ENCODE measurements at places on chromosomes 4 and X. TPM values are rescaled to one million over a fixed set of nuclear protein-coding genes. Genes with fewer than 3 reads are reported as not detected.

PTPN13 gene
- total RNA-seq, result 2.4 TPM

GRCh38 chrX:6024204-6024603 lies 204.5 kb downstream of the NLGN4X start:
- H3K4me1 ChIP-seq, result peaks cover 5% of the 10 kb centered on the region
- no peak overlapping the region for H3K27ac ChIP-seq
- DNase-seq, result no peak
- H3K36me3 ChIP-seq, result no peaks in the 10 kb centered on the region
- H3K27me3 ChIP-seq, result peaks cover 4% of the 10 kb centered on the region

PABPC4L gene
- not detected for total RNA-seq

WDFY3 gene
- 1.3 TPM for total RNA-seq

- H3K27me3 ChIP-seq, result no peaks in the 10 kb centered on the region
- DNase-seq, result no peak
- H3K4me1 ChIP-seq, result no peaks in the 10 kb centered on the region
- no peaks in the 10 kb centered on the region for H3K36me3 ChIP-seq
Observed at GRCh38 chr4:143273160-143273917, 63.3 kb upstream of the GAB1 start.

HDAC6 gene
- 143 TPM for total RNA-seq

DNA sequence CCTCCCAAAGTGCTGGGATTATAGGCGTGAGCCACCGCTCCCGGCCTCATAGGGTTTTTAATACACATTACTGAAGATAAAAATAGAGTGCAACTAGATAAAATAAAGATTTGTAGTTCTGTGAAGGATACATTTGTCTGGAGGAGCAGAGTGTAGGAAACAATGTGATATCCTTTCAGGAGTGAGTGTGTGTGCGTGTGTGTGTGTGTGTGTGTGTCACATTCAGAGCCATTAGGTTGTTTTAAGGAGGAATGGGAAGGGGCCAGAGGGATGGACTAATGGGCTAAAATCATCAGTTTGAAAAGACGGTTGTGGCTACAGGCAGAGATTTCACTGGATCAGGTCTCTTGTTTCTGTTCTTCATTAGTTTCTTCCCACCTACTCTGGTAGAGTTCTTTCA lies 40.0 kb downstream of the RBPJ start:
- H3K4me3 ChIP-seq, result peak overlapping the region; percentile 5
- no peaks in the 10 kb centered on the region for H3K36me3 ChIP-seq
- no peak overlapping the region for H3K27ac ChIP-seq
- H3K4me1 ChIP-seq, result peaks cover 24% of the 10 kb centered on the region

- no peak overlapping the region for H3K27ac ChIP-seq
- H3K36me3 ChIP-seq, result no peaks in the 10 kb centered on the region
- no peak overlapping the region for H3K4me3 ChIP-seq
- no peaks in the 10 kb centered on the region for H3K27me3 ChIP-seq
Observed at GRCh38 chr4:7358100-7358735, 76.5 kb downstream of the PSAPL1 start.

WNK3 gene
- total RNA-seq, result 1.3 TPM

DNA sequence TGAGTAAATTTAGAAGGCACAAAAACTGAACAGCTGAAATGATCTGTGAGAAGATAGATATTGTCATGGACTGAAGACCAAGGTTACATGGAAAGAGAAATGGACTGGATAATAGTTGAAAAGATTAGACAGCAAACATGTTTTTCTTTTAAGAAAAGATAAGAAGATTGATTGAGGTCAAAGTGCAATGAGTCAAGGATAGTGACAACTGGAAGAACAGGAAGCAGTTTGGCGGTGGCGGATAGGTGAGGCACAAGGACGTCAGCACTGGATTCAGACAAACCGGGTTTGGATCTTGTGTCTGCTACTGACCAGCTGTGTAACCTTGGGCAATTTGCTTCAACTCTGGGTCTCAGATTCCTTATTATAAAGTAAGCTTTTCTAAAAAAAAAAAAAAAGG lies 2.0 kb upstream of the HPGD start:
- DNase-seq, result no peak
- peaks cover 24% of the 10 kb centered on the region for H3K27me3 ChIP-seq
- H3K27ac ChIP-seq, result no peak overlapping the region
- peaks cover 21% of the 10 kb centered on the region for H3K4me1 ChIP-seq

GRCh38 chr4:168803732-168804131 lies 206.3 kb downstream of the CBR4 start:
- no peak overlapping the region for H3K27ac ChIP-seq
- no peak overlapping the region for H3K4me3 ChIP-seq
- no peak for DNase-seq

MXD4 gene
- 11.3 TPM for total RNA-seq

PALLD gene
- 13.5 TPM for total RNA-seq

GRCh38 chr4:153083447-153083947 lies 120.7 kb upstream of the TRIM2 start:
- peaks cover 24% of the 10 kb centered on the region for H3K27me3 ChIP-seq
- peaks cover 43% of the 10 kb centered on the region for H3K4me1 ChIP-seq
- no peak overlapping the region for H3K27ac ChIP-seq
- no peaks in the 10 kb centered on the region for H3K36me3 ChIP-seq
- peak; percentile 37 for DNase-seq
- peak overlapping the region; percentile 64 for H3K4me3 ChIP-seq

BEND2 gene
- total RNA-seq, result not detected

DNA sequence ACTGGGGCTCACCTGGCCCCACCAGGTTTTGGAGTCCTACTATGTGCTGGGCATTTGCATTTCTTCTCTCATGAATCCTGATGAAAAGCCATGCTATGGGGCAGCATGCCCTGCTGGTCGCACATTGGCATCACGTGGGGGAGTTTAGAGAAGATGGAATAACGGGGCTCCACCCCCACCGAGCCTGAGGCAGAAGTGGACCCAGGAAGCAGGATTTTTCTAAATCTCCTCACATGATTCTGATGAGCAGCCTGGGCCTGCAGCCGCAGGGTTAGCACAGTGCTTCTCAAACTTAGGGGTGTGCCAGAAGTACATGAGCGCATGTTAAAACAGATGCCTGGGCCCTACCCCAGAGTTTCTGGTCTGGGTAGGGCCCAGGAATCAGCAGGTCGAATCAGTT lies 4.6 kb upstream of the SORCS2 start:
- peaks cover 32% of the 10 kb centered on the region for H3K27me3 ChIP-seq
- H3K4me3 ChIP-seq, result no peak overlapping the region
- H3K27ac ChIP-seq, result no peak overlapping the region
- no peak for DNase-seq

- DNase-seq, result no peak
- H3K4me1 ChIP-seq, result no peaks in the 10 kb centered on the region
- no peaks in the 10 kb centered on the region for H3K36me3 ChIP-seq
- H3K4me3 ChIP-seq, result no peak overlapping the region
Observed at GRCh38 chrX:121093011-121093410, 45.6 kb downstream of the GLUD2 start.

USP9X gene
- 95.1 TPM for total RNA-seq

PIR gene
- total RNA-seq, result 0.46 TPM

GRCh38 chr4:48015678-48016077 lies 803 bp downstream of the CNGA1 start:
- no peaks in the 10 kb centered on the region for H3K36me3 ChIP-seq
- H3K4me3 ChIP-seq, result peak overlapping the region; percentile 84
- H3K4me1 ChIP-seq, result peaks cover 28% of the 10 kb centered on the region
- no peak overlapping the region for H3K27ac ChIP-seq
- peaks cover 51% of the 10 kb centered on the region for H3K27me3 ChIP-seq
- DNase-seq, result no peak

DNA sequence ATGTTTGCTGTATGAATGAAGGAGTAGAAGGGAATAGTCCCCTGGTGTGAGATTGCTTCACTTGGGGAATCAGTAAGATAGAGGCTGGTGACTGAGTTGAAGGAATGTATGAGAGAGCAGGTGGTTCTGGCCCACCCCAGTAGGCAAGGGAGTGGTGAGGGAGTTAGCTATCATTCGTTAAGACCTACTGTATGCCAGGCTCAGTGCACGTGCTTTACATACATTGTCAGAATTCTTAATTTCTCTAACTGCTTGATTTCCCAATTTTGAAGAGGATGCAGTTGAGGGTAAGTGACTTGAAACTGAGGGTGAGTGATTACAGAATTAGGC lies 700 bp downstream of the VMA21 start:
- peaks cover 6% of the 10 kb centered on the region for H3K27me3 ChIP-seq
- peak overlapping the region; percentile 78 for H3K27ac ChIP-seq

MAGEA3 gene
- total RNA-seq, result not detected

USP17L22 gene
- not detected for total RNA-seq

DNA sequence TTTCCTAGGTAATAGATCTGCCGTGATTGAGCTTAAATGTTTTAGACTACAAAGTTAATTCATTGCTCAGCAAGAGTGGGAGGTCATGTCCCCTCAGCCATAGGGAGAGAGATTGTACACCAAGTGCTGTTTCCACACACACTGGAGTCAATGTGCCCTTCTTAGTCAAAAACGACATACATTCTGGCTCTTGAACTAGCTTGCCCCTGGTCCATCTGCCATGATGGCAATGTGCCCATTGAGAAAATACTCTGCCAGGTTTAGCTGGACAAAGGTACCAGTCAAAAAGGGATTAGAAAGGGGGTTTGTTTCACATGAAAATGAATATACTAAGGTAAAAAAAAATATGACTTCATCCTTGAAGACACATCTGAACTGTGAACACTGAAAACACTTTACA lies 377.1 kb upstream of the ADGRL3 start:
- H3K27ac ChIP-seq, result no peak overlapping the region
- H3K27me3 ChIP-seq, result no peaks in the 10 kb centered on the region
- no peak for DNase-seq
- no peak overlapping the region for H3K4me3 ChIP-seq
- no peaks in the 10 kb centered on the region for H3K4me1 ChIP-seq
- H3K36me3 ChIP-seq, result no peaks in the 10 kb centered on the region

MAGEB10 gene
- not detected for total RNA-seq

DNA sequence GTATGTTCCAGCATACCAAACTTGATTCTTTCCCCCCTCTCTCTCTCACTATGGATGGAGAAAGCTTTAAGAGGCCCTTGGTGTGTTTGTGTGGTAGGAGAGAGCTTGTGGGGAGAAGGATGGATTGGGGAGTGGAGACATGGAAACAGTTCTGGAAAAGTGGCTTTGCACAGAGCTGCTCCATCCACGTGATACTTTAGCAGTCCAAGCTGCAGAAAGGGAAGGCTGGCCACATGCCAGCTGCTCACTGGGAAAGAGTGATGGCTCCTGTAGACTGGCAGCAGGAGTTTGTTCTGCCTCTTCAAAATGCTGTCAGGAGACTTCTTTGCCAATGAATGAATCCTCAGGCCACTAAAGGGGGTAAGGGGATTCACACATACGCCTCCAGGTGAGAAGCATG lies 21.7 kb upstream of the SEC24B start:
- peaks cover 6% of the 10 kb centered on the region for H3K27me3 ChIP-seq
- H3K36me3 ChIP-seq, result no peaks in the 10 kb centered on the region
- H3K4me3 ChIP-seq, result no peak overlapping the region
- no peak overlapping the region for H3K27ac ChIP-seq
- peaks cover 11% of the 10 kb centered on the region for H3K4me1 ChIP-seq

GRCh38 chr4:123390846-123391456 lies 5.6 kb upstream of the SPRY1 start:
- no peak overlapping the region for H3K27ac ChIP-seq
- H3K4me3 ChIP-seq, result no peak overlapping the region
- peaks cover 16% of the 10 kb centered on the region for H3K27me3 ChIP-seq
- peaks cover 14% of the 10 kb centered on the region for H3K4me1 ChIP-seq
- H3K36me3 ChIP-seq, result no peaks in the 10 kb centered on the region

- no peaks in the 10 kb centered on the region for H3K27me3 ChIP-seq
- H3K27ac ChIP-seq, result no peak overlapping the region
- peaks cover 18% of the 10 kb centered on the region for H3K4me1 ChIP-seq
- H3K36me3 ChIP-seq, result no peaks in the 10 kb centered on the region
- no peak overlapping the region for H3K4me3 ChIP-seq
Observed at GRCh38 chr4:108192056-108192455, 23.3 kb upstream of the LEF1 start.
